SK-N-SH (cell line): ENCODE measurements at places on chromosomes 11 and 22. TPM values are rescaled to one million over a fixed set of nuclear protein-coding genes. Genes with fewer than 3 reads are reported as not detected.

DNA sequence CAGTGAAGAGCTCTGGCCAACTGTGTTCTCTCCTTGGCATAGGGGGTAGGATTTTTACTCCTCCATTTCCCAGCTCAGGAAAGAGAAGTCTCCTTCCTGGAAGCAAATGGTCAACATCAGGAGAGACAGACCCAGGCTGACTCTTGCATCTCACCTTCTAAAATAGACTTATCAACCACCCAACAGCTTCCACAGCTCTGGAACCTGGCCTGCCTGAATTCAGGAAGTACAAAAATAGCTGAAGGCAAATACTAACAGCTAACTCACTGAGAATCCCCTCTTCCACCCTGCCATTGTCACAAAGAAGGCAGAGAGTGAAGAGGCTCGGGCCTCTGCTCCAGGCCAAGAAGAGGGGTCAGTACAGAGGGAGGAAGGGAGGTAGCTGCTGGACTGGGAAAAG, 213.6 kb downstream of the NXPE2 start:
- no peak for DNase-seq

- peak; percentile 90 for DNase-seq
These were observed 28.1 kb downstream of the NRXN2 start for GRCh38 chr11:64694821-64695365.

GRCh38 chr11:67505605-67506396, 638 bp upstream of the PITPNM1 start:
- DNase-seq: peak; percentile 89

TENM4 gene
- polyA plus RNA-seq: 6.0 and 16.7 TPM in 2 replicates

TRIM6 gene
- 0.46 and 0.94 TPM in 2 replicates for polyA plus RNA-seq

DNA sequence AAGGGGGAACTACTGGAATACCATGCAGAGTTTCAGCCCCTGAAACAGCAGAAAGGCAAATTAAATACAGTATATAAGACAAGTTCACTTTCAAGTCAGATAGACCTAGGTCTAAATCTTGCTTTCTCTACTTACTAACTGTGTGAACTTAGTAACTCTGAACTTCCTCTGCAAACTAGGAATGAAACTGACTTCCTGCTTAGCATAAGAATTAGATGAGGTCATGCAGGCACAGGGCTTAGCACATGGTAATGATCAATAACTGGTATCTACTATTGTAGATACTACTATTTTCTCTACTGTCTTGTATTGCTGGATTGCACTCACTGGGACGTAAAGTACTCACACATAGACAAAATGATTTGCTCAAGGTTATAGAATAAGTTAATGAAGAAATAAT, 51.5 kb upstream of the MTNR1B start:
- no peak for DNase-seq

MS4A4E gene
- polyA plus RNA-seq: not detected in 2 replicates

- no peak for DNase-seq
These were observed 922 bp downstream of the HNRNPUL2 start for GRCh38 chr11:62726156-62726914.

RFPL2 gene
- polyA plus RNA-seq: 0.05 and 0.06 TPM in 2 replicates

GRIK4 gene
- polyA plus RNA-seq: 0.02 and 0.03 TPM in 2 replicates

DNA sequence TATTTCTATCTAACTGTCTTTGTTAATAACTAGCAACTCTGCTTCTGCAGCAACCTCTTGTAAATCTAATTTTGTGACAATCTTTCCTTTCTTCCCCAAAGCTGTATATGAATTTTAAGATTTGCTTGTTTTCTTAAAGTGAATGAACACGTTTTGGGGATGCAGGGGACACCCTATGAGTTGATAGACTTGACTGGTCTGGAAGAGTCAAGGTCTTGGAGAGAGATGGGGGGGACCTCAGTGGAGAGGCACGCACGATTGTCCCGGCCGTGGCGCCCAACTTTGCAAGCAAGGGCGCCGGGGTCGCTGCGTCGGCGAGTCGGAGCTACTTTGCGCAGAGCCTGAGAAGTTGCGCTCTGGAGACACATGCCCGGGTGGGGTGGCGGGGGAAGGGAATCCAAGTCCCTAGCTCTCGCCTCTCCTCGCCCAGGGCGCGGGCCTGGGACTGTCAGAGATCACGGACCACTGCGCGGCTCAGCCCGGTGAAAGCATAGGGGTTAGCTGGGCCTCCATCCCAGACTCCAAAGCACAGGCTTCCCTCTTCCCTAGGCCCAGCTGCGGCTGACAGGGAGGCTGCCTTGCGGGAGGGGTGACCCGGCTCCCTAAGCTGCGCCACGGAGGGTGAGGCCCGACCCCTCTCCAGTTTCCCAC, 854 bp downstream of the ABCC8 start:
- DNase-seq: peak; percentile 66

GRCh38 chr11:70756756-70757155, 358.4 kb downstream of the CTTN start:
- no peak for DNase-seq

DNA sequence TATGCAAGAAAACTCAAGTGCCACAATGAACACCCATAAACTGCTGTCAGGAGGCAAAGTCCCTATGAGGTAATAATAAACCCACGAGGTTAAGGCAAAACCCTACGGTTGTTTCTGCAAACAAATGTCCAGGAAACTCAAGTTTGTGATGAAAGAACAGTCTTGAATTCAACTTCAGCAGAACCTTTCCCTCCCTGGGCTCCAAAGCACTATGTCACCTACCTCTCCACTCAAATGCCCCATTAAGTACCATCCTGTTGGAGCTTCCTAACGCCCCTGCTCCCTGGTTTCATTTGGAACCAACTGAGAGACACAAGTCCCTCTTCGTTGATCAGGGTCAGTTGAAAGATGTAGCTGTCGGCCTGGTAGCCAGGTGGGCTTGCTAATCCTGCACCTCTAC, 2.6 kb upstream of the C11orf91 start:
- DNase-seq: no peak

DNA sequence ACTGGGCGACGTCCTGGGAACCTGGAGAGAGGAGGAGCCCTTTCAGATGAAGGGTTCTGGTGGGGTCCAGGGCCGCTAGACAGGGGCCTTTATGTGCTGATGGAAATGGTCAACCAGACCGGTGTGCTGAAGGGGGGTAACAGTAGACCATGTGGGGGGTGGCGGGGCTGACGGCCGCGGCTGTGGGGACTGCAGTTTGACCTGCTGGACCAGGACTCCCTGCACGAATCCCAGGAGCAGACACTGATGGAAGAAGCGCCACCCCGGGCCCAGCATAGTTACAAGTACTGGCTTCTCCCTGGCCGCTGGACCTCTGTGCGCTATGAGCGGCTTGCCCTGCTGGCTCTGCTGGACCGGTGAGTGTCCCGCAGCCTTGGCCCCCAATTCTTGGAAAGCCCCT, 6.4 kb downstream of the PCNX3 start:
- DNase-seq: no peak

GRCh38 chr11:96275801-96276594, 67.0 kb downstream of the MAML2 start:
- DNase-seq: no peak

DNA sequence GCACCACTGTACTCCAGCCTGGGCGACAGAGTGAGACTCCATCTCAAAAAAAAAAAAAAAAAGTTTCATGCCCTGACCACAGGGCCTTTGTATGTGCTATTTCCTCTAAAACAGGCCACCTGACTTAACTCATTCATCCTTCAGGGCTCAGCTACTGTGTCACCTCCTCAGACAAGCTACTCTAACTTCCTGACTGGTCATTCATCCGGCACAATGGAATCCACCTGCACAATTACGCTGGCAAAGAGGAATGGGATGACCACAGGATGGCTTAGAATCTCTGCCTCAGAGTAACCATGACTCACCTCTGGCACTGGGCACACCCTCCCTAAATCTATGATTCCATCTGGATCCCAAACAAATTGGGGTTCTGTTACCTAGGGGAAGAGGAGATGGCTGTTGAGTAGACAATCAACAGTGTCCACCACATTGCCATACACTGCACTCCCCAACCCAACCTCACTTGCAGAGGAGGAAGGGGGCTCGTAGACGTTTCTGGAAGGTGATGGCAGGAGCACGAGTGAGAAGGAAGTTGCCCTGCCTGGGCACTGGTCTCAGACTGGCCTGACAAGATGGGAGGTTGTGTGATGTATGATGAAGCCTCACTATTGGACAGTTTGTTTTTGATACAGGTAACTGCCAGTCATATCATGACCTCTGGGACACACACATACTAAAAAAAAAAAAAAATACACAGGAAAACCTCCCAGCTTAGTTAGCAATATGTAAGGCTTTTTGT, 22.8 kb upstream of the HMOX1 start:
- no peak for DNase-seq

GRCh38 chr22:24584166-24584790, 8.6 kb downstream of the LRRC75B start:
- DNase-seq: no peak

TYR gene
- polyA plus RNA-seq: not detected in 2 replicates

GRCh38 chr11:87454241-87454640, 416.5 kb downstream of the TMEM135 start:
- DNase-seq: peak; percentile 2

GRCh38 chr11:40987776-40988435, 471.5 kb downstream of the LRRC4C start:
- no peak for DNase-seq

DNA sequence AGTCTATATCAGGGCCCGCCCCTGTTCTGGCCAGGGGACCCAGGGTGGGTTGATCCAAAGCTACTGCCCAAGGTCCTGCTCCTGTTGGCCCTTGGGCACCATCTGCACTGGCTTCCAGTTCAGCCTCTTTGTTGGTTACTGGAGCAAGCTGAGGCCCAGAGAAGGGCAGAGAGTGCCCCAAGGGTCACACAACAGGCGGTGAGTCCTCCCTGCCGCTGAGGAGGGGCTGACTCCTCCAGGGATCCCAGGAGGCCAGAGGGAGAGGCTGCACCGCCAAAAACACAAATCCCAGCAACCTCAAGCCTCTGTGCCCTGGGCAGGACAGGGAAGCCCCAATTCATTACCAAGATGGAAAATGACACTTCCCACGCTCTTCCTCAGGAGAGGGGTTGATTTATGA, 61.3 kb downstream of the MACROD1 start:
- DNase-seq: no peak

DNA sequence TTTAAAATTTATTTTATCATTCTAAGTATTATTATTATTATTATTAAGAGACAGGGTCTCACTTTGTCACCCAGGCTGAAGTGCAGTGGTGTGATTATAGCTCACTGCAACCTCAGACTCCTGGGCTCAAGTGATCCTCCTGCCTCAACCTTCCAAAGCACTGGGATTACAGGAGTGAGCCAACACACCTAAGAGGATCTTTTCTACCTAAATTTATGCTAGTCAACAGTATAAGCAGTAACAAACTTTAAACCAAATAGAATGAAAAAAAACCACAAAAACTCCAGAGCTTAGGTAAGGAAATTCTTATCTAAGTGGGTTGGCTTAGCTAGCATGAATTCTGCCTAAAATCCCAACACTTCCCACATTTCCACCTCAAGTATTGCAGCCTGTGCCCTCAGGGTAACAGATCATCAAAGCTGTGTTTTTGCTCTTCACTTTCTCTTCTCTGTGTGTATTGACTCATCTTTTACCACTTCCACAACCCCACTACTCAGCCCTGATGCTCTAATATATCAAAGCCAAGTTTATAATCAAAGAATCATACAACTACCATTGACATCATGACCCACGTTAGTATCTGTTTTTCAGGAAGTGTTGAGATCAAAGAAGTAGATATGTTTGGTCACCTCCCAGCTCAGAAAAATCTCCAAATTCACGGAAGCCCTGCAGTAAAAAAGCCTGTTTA, 93.7 kb upstream of the SPON1 start:
- DNase-seq: no peak

DNA sequence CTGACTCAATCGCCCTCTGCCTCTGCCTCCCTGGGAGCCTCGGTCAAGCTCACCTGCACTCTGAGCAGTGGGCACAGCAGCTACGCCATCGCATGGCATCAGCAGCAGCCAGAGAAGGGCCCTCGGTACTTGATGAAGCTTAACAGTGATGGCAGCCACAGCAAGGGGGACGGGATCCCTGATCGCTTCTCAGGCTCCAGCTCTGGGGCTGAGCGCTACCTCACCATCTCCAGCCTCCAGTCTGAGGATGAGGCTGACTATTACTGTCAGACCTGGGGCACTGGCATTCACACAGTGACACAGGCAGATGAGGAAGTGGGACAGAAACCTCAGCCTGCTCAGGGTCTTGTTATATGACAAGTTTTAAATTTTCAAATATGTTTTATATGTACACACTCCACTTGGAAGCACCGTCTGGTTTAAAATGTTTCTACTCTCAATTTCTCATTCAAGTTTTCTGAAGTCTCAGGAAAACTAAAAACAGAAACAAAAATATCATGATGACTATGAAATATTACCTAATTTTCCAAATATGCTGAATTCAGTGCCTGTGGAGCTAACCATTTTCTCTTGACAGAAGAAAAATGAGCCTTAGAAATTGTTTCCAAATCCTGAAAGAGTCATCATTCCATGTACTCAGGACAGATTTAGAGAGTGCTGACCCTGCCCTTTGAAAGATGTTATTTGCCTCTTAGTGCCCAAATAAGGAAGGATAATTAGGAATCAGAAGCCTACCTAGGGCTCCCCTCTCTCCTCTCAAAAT, 48.8 kb upstream of the TOP3B start:
- DNase-seq: no peak

GRCh38 chr11:96167787-96168186, 175.2 kb downstream of the MAML2 start:
- DNase-seq: no peak

C11orf52 gene
- polyA plus RNA-seq: not detected in 2 replicates

- no peak for DNase-seq
These were observed 1269.1 kb downstream of the TBC1D22A start for GRCh38 chr22:48031589-48031988.

- no peak for DNase-seq
These were observed 67.2 kb downstream of the SGSM1 start for GRCh38 chr22:24873226-24873625.

GRCh38 chr11:27315836-27316235, 47.2 kb downstream of the CCDC34 start:
- no peak for DNase-seq

DNA sequence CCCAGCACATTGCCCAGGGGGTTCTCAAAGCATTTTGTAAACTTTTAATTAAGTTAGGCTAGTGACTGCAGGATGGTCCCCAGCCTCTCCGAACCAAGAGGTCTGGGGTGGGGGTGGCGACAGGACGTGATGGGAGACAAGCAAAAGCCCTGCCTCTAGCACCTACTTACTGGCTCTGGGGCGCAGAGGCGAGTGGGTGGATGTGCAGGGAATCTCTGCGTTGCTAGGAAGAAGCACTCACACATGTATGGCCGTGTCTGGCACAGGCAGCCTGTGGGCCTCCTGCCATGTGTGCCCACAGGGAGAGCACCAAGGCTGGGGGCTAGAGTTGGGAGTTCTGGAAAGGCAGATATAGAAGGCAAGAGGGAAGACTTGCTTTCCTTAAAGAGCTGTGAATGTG, 6.3 kb downstream of the OPCML start:
- DNase-seq: peak; percentile 27

GRCh38 chr22:23922921-23923320, 28.7 kb downstream of the MIF start:
- no peak for DNase-seq
